CD4-positive, alpha-beta T cell treated with Interferon gamma for 1 hour (primary cell): ENCODE measurements at places on chromosomes 3 and 15.

DNA sequence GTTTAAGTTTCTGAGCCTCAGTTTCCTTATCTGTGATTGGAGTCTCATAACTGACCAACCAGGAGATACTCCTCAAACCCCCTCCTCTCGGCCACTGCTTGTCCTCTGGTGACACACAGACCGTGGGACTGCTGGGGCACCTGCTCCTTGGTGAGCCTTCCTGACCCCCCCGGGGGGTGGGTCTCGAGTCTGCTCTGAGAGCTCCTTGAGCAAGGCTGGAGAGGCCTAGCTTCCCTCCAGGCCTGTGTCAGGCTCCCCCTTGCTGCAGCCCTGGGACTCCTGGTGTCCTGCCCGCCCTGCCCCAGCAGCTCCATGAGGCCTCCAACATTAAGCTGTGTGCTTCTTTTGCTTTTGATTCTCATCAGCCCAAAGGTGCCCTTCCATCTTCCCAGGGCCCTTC lies 27.7 kb downstream of the SRPRB start:
- DNase-seq: no peak

GRCh38 chr15:67415181-67415580 lies 105.8 kb upstream of the C15orf61 start:
- DNase-seq: no peak

- no peak for DNase-seq
These were observed 31.5 kb upstream of the FAM81A start for GRCh38 chr15:59406446-59406845.

GRCh38 chr15:47846876-47847275 lies 129.6 kb downstream of the SEMA6D start:
- no peak for DNase-seq

- no peak for DNase-seq
These were observed 62.4 kb upstream of the DAZL start for GRCh38 chr3:16667633-16668032.

GRCh38 chr15:74901612-74902063 lies 5.0 kb downstream of the FAM219B start:
- peak; percentile 63 for DNase-seq

DNA sequence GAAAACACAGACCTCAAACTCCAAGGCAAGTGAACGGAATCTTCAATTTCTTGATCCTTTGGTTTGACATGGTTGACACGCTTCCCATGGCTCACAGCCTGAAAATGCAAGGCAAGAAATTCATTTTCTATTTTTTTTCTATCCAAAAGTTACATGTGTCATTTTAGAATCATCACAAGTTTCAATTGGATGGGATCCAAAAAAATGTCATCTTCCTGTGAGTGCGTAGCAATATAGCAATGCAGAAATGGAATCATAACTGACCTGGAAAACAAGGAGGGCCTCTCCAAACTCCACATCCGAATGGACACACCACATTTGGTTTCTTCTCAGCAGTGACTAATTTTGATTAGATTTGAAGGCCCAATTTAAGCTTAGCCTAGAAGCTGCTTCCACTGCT lies 175.8 kb upstream of the ATP11B start:
- no peak for DNase-seq
